ENCODE measurements at places on chromosomes 7 and 10.

DNA sequence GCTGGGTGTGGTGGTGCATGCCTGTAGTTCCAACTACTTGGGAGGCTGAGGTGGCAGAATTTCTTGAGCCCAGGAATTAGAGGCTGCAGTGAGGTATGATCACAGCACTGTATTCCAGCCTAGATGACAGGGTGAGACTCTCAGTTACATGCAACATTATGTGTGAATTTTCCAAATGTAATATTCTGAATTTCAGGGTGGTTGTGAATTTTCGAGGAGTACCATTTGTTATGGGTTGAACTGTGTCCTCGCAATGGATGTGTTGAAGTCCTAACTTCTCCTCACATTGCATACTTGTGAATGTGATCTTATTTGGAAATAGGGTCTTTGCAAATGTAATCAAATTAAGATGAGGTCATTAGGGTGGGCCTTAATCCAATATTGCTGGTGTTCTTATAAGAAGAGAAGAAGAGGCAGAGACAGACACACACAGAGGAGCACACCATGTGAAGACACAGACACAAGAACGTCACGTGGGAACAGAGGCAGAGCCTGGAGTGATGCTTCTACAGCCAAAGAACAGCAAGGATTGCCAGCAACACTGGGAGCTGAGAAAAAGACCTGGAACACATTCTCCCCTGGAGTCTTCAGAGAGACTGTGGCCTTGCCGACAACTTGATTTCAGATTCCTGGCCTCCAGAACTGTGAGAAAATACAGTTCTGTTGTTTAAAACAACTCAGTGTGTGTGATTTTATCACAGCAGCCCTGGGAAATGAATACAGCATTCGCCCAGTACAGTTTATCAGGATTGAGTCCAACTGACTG lies 91.9 kb downstream of the ZNF783 start:
- DNase-seq: no peak

DNA sequence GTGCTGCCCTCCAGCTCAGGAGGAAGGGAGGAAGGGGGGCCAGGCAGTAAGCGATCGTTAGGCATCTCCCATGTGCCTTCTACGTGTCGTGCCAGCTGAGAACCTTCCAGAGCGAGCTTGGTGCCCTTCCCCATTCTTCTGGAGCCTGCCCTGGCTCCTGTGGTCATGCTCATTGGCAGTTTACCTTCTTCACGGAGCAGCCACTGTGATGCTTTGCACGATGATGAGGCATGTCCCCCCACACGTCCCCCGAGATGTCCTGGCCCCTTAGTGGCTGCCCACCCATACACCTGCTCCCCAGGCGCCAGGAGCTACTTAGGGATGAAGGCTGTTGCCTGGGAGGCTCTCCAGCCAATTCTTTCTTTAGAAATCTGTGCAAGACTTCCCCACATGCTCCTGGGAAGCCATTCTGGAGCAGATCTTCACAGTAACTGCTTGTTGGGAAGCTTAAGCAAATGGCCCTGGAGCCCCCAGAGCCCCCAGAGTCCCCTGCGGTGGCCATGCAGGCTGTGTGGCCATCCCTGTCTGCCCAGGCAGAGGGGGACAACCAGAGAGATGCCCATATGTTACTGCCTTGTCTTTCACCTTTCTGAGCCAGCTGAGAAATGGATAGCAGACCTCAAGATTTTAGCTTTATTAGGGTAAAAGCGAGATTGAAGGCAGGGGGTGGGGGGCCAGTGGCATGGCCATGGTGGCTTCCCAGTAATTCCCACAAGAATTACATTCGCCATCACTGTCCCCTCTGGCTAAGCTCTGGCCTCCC lies 199.0 kb downstream of the EBF3 start:
- DNase-seq: no peak

DNA sequence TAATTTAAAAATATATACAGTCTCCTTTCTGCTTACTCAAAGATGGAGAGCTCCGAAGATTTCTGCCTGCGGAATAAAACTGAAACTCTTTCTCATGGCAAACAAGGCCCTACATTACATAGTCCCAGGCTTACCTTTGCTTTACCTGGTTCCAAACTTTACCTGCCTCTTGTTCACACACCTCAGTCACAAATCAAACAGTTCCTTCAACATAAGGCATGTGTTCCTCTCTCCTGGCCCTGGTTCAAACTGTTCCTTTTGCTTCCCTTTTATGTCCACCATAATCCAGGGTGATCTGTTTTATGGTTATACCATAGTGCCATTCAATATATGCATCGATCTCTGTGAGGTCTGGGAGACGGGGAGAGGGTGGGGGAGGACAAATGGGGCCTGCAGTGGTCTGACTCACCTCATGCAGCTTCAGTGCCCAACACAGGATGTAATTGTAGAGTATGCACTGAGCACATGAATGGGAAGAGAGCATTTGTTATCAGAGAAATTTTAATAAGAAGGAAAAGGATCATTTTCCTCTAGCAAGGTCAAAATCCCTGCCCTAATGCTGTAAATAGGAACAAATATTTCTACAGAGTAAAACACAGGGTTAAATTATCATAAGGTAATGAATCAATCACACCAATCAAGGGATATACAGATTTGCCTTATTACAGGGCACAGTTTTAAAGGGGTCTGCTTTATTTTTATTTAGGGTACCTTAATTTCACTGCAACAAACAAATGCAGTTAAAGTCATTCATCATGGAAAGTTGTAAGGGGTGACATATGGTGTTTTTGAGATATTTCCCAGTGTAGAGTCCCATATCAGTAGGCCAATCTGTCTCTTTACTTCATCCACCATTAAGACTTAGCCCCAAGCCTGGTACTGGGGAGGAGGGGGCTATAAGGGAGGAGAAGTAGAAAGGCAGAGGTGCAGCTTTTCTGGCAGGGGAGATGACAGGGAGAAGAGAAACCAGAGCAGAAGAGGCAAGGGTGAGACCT lies 88.8 kb upstream of the PDE1C start:
- peak; percentile 51 for DNase-seq

DNA sequence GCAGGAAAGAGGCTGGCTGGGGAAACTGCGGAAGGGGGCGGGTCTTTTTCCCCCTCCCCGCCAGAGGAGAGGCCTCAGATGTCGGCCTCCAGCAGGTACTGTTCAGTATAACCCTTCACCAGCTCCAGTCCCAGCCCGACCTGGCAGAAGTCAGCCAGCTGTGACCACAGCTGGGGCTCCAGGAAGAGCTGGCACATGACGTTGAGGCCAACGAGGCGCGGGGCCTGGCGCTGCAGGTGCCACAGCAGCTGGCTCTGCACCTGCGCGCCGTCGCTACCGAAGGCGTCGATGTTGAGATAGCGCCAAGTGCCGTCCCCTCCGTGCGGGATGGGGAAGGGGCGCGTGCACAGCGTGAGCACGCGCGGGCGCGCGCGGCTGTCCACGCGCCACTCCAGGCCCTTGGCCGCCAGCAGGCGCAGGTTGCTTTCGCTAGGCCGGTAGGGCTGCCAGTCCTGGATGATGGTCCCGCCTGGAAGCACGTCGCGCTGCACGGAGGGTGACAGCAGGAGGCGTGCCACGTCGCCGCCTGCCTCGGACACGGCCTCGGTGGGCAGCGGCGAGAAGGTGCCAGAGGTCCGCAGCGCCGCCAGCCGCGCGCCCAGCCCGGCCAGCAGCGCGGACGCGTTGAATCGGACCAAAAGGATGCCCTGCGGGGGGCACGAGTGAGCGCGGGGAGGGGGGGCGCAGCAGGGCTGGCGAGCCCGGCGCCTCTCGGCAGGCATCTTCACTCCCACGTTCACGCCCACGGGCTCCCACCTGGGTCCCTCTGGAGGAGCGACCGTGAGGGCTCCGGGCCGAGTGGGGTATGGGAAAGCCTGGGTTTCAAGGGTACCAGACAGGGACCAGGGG lies 6.9 kb upstream of the VGF start:
- DNase-seq: no peak

DNA sequence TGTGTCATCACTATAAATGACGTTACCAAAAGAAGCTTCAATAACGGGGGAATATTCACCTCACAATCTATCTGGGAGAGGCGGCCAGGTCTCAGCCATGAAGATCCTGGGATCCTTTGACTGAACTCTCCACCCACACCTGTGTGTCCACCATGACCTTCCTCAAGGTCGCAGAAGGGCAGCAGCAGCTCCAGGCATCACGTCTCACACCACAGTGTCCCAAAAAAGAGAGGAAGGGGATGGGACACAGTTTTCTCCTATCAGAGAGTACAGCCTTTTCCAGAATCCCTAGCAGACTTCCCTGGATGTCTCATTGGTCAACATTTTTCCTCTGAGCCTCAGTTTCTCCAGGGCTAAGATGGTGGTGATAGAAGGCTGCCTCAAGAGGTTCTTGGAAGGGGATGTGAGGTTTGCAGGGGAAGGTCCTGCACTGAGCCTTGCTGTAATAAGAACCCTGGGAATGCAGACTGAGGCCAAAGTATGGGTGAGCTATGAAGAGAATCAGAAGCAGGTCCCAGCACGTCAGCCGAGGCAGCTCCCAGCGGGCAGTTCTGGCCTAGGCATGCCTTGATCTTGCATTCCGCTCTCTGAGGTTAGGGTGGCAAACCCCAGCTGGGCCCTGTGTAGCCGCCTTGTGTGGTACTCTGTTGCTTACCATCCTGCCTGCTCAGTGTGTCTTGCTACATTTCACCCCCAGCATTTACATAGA lies 63.8 kb downstream of the COL26A1 start:
- DNase-seq: no peak

GRCh38 chr7:124764051-124764846 lies 1.3 kb downstream of the GPR37 start:
- DNase-seq: no peak

DNA sequence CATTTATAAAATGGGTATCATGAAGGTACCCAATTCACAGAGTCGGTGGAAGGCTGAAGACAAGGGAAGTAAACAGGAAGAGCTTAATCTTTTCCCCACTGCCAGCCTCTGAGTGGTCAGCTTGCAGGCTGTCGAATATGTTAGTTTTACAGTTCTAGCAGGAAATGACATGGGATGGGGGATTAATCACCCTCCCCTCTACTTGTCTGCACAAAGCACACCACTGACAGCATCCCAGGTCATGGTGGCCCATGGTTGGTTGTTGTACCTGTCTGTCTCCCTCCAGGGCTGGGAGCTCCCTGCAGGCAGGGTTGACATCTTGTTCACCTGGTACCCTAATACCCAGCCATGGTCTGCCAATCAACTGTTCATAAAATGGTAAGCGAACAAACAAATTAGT lies 55.6 kb downstream of the GRB10 start:
- no peak for DNase-seq

- no peak for DNase-seq
These were observed 3.5 kb upstream of the GNB2 start for GRCh38 chr7:100670074-100670473.

DNA sequence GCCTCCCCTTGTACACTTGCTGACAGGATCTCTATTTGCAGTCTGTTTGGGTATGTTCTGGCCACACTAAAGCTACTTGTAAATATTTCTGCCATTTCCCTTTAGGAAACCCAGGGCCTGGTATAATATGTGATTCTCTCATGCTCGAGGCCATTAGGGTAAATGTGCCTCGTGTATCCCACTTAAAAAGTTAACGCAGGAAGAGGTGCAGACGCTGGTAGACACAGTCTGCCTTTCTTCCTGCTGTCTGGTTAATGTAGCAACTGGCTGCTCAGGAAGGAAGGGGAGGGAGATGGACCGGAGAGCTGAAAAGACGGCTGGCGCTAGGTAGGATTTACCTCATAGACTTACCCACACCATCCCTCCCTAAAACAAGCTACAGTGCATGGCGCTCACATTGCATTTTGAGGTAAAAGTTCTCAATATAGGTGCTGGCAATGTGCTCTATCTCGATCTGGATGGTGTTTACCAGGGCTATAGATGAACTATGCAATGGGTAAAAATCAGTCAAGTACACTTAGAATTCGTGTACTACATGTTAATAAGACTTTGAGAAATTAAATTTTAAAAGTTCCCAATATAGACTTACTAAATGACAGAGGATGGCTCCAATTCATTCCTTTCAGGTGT lies 125.9 kb downstream of the JAZF1 start:
- peak; percentile 65 for DNase-seq

DNA sequence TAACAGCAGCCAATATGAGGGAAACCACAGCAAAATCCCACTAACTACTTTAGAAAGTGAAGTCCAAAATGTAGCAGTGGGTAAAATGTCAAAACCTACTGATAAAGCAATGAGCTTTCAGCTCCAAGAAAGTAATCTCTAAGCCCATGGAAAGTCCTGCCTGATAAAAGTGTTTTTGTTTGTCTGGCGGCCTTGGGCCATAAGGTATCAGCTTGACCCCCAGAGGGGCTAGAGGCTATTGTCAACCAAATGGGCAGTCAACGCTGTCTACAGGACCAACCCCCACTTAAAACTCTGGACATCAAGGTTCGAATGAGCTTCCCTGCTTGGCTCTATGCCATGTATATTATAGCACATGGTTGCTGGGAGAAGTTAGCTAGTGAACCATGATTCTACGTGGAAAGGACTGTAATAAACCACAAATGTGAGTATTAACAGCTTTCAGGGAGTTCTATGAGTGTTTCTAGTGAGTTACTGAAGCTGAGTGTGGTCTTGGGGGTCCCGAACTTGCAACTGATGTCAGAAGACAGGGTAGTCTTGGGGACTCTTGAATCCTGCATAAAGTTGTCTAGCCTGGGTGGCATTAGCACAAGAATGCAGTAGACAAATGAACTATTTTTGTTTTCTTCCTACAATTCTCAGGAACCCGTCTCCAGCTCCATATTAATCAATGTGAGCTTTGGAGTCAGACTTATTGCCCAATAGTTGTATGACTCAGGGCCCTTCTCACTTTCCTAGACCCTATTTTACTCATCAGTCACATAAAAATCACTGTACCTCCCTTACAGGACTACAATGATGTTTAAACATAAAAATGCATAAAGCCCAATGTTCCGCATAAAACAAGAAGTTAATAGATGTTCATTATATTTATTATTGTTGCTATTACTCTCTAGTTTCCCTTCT lies 164.9 kb downstream of the DGKI start:
- peak; percentile 13 for DNase-seq

DNA sequence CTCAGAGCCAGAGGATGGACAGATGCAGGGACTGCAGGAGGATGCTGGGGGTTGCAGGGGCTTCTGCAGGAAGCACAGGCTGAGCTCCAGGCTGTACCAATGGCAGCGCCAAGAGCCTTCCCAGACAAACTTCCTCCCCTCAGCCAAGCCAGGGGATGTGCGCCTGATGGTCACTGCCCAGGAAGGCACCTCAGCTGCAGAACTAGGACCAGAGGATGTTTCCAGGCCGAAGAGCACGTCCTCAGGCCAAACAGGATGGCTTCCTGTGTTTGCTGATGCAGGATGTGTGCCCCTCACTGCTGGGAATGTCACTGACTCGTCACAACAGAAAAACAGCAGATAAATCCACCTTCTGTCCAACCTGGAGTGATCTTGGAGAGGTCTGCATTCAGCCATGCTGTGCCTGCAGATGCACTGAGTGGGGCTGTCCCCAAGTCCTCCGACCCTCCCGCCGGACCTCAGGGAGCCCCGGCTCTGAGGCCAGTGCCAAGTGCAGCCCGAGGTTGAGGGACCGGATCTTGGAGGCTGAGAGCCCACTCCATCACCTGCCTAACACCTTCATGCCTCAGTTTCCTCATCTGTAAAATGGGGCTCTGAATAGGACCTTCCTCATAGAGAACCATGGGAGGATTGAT lies 152.5 kb upstream of the CHST15 start:
- no peak for DNase-seq

DNA sequence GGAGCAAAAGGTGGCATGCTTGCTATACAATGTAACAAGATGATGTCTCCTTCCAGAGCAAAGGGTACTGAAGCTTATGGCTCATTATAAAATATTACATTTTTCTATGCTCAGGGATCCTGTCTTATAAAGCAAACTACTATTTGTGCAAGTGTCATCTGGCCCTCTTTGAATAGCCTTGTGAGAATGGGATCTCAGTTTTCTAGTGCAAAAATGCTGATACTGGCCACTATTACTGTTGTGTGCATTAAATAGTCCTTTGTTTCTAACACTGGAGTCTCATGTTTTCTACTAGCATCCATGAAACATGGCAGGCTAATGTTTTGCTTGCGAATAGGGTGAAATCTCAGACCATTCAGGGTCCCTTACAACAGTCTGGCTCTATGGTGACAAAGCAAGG lies 823.0 kb downstream of the REEP3 start:
- no peak for DNase-seq
